ENCODE measurements at places on chromosomes 4 and X.
A peak's percentile ranks its signal among the peaks of the same experiment; 100 is the strongest.

DNA sequence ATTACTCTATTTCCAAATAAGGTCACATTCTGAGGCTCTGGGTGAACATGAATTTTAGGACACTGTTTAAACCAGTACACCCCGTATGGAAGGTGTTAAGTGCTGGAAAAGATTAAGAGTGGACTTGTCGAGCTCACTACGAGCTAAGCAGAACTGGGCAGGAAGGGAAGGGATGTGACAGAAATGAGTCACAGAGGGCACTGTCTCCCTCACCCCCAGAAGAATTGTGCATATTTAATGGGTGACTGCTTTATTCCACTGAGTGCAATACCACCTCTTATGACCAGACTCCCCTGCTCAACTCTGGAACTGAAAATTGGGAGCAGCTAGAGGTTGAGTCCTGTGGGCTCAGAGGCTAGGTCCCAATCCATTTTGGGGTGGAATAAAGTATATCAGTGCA, 187.4 kb upstream of the RPS6KA3 start:
- no peak for DNase-seq

DNA sequence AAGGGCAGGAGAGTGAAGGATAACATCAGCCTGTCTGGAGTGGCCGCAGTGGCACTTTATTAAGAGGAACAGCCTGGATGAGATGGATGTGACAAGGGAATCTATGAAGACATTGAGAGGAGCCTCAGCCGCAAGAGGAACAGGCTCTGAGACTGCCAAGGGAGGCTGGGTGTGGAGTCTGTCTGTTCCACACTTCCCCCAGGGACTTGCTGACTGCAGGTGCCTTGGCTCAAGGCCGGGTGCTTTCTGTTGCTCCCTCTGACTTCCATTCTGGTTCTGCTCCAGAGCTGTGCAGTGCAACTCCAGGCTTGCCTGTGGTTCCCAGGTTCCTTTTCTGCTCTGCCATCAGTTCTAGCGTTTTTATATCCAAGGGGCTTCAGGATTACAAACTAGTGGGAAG, 54.6 kb downstream of the FRMPD3 start:
- no peak for DNase-seq

DNA sequence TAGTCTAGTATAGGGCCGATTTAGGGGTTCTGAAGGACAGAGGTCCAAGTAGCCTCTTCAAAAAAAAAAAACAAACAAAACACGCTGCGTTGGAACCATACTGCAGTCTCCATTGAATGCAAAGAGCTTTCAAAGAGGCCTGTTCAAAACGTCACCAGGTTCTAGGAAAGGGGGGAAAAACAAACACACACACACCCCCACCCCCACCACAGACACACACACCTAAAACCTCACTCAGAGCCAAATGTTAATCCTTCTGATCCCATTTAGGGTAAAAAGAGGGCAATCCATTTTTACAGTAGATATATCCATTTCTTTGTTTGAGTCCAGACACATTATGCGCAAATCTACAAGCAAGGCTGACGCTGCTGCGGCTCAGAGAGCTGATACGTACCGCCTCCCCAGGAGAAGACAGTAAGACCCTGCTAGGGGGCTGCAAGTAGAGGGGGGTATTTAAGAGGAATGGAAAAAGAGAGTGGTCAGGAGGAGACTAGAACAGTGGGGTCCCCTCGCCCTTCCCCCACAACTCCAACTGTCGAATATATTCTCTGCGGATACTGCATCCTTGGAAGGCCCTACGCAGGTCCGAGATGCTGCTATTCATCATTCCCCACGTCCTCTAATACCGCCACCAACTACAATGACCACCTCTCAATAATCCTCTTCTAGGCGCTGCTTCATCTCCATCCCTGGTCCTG, 1.3 kb downstream of the NKRF start:
- DNase-seq, result no peak

GRCh38 chrX:154380153-154380552, 1.1 kb downstream of the EMD start:
- DNase-seq, result no peak

GRCh38 chr4:122007016-122007415, 55.2 kb upstream of the TRPC3 start:
- DNase-seq, result no peak

DNA sequence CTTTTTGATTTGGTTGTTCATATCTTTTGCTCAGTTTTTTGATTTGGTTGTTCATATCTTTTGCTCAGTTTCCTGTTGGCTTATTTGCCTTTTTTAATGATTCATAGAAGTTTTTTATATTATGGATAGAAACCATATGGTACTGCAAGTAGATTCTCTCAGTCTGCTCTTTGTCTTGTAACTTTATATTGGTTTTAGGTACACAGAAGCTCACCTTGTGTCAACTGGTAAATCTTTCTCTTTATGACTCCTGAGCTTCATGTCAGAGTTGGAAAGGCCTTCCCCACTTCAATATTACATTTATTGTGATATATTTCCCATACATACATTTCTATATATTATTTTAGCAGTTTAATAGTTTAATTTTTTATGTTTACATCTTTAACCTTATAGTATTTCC, 8.2 kb upstream of the VGLL1 start:
- no peak for DNase-seq

GRCh38 chr4:182553653-182554052, 310.5 kb downstream of the TENM3 start:
- no peak for DNase-seq

- DNase-seq, result no peak
Measured at GRCh38 chr4:102196221-102196620, 149.1 kb downstream of the SLC39A8 start.

GRCh38 chr4:182179105-182179504, 64.1 kb upstream of the TENM3 start:
- DNase-seq, result peak; percentile 22
